CD4-positive, alpha-beta memory T cell (primary cell): ENCODE measurements at places on chromosomes 3 and 15.
A peak's percentile ranks its signal among the peaks of the same experiment; 100 is the strongest.

- DNase-seq: no peak
These were observed 14.9 kb downstream of the FAM162A start for GRCh38 chr3:122398920-122399319.

GRCh38 chr3:189947948-189948723 is 172.6 kb downstream of the P3H2 start:
- DNase-seq: peak; percentile 15

DNA sequence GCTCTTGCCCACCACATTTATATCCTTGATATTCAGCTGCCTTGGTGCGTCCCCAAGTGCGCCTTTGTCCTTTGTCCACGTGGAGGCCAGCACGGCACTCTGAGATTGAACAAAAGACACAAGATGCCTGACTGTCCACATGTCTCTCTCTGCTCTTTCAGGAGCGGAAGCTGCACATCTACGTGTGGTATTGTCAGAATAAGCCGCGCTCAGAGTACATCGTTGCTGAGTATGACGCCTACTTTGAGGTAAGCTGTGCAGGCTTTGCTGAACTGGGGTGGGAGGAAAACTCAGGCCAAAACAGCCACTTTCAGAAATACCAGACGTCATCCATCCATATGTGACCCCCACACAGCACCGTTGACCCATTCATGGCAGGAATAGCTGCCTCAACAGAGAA is 72.0 kb upstream of the UMPS start:
- DNase-seq: no peak

- no peak for DNase-seq
These were observed 16.3 kb upstream of the RAB7A start for GRCh38 chr3:128709506-128710210.

- DNase-seq: no peak
These were observed 43.0 kb downstream of the ARRDC4 start for GRCh38 chr15:98003518-98003917.

DNA sequence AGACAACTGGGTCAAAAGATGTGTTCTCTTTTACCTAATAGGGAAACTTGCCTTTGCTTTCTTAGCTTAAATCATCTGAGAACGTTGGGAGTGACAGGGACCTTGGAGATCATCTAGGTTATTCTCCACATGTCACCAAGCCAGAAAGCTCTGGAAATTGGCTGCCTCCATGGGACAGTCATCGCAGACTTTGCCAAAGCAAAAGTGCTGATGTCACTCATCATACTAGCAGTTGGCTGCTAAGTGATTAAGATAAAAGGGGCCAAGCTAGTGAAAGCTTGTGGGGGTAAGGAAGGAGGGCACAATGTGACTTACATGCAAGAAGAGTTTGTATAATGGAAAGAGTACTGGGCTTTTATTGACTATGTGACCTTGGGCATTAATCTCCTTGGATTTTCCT is 198.0 kb upstream of the PFN2 start:
- DNase-seq: no peak

DNA sequence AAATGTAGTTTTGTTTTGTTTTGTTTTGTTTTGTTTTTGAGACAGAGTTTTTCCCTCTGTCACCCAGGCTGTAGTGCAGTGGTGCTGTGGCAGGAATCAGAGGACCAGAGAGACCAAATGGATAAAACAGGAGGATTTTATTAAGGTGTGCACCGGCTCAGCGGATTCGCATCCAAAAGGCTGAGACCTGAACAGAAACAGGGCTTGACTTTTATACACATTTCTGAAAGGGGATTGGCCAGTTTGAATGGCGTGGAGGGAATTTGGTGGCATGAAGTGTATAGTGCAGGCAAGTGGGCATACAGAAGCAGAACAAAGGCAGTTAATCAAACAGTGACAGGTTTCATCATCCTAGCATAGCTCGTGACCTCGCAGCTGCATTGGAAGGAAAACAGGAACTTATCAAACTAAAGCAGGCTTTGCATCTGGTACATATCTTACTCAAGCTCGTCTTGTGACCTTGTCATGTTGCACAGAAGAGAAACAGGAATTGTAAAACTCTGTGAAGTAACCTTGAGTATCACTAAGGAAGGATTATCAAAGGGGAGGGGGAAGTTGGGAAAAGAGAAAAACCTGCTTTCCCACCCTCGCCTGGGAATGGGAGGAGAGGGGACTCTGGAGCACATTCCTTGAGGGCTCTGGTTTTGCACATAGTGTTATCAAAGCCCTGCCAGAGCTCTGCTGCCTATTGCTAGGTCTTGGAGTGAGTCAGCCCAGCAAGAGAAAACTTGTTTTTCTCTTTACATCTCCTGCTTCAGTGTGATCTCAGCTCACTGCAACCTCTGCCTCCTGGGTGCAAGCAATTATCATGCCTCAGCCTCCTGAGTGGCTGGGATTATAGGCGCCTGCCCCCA is 38.5 kb downstream of the C3orf62 start:
- DNase-seq: no peak

- no peak for DNase-seq
These were observed 176.5 kb upstream of the PFN2 start for GRCh38 chr3:150146991-150147761.

DNA sequence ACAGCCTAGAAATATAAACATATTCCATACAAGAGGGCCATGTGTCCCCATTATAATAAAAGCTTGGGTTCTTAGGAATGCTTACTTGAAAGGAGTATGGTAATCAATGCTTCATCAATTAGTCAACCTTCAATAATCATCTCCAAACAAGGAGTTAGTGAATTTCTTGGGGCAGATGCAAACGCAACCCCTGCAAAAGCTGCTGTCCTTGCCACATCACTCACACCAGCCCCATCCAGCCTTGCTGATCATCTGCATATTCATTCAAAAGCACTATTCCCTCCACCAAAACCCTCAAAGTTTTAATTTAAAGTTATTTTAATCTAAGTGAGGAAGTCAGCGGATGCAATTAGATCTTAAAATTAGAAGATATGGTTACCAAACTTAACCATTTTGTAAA is 54.0 kb upstream of the VGLL4 start:
- DNase-seq: no peak

DNA sequence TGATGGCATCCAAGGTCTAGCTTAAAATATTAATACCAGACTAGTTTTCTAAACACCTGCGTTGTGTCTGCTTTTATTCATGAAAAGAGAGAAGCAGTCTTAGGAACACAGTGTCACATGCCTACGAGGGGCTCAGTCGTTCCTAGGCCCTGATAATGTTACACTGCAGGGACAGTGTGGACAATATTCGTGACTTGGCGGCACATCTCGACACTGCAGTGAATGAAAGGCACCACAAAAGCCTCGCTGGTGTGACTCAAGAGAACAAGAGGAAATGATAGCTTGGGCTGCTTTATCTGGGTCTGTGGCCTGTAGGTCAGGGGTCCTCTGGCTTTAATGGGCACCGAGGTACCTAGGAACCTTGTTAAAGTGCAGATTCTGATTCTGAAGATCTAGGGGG is 226.7 kb downstream of the PDZRN3 start:
- DNase-seq: no peak

GRCh38 chr15:58518626-58519025 is 86.8 kb downstream of the LIPC start:
- no peak for DNase-seq

DNA sequence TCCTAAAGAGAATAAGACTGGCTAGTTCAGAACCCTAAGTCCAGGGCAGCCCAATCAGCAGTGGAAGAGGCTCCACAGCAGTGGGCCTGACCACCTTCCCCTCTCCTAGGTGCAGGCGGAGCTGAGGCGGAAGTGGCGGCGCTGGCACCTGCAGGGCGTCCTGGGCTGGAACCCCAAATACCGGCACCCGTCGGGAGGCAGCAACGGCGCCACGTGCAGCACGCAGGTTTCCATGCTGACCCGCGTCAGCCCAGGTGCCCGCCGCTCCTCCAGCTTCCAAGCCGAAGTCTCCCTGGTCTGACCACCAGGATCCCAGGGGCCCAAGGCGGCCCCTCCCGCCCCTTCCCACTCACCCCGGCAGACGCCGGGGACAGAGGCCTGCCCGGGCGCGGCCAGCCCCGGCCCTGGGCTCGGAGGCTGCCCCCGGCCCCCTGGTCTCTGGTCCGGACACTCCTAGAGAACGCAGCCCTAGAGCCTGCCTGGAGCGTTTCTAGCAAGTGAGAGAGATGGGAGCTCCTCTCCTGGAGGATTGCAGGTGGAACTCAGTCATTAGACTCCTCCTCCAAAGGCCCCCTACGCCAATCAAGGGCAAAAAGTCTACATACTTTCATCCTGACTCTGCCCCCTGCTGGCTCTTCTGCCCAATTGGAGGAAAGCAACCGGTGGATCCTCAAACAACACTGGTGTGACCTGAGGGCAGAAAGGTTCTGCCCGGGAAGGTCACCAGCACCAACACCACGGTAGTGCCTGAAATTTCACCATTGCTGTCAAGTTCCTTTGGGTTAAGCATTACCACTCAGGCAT is 33.7 kb downstream of the VIPR1 start:
- DNase-seq: peak; percentile 43

GRCh38 chr3:156910022-156910421 is 83.9 kb downstream of the LEKR1 start:
- DNase-seq: no peak

DNA sequence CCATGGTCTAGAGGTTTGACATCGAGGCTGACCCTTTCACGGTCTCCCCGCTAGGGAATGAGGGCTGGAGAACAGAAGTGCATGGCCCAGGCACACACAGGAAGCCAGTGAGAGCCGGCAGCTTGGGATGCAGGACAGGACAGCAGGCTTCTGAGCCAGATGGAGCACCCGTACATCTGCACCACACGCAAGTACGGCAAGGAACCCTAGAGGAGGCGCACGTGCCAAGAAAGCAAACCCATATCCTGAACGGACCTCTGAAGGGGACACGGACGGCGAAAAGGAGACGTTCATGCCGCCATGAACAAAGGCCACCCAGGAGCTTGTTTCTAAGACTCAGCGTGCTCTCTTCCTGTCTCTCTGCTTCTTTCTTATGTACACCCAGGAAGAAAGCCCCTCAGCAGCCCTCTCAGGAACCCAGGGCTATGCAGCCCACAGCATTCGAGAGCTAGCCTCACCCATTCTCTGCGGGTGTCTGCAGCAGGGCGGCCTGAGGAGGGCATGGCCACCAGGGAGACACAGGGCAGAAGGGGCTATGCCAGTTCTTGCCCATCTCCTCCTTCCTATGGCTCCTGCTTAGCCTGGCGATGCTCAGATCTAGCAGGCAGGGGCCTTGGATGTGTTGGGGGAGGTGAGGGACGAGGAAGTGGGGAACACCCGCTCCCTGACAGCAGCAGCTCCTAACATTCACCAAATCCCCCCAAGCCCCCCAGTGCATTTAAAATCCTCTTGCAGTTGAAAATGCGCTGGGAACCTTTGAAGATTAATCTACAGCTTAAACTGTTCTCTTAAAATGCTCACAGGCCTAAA is 81.3 kb downstream of the PCSK6 start:
- no peak for DNase-seq

- no peak for DNase-seq
These were observed 492.7 kb downstream of the NTRK3 start for GRCh38 chr15:87763837-87764236.

- no peak for DNase-seq
These were observed 375.5 kb upstream of the CFAP20DC start for GRCh38 chr3:59425371-59425770.

DNA sequence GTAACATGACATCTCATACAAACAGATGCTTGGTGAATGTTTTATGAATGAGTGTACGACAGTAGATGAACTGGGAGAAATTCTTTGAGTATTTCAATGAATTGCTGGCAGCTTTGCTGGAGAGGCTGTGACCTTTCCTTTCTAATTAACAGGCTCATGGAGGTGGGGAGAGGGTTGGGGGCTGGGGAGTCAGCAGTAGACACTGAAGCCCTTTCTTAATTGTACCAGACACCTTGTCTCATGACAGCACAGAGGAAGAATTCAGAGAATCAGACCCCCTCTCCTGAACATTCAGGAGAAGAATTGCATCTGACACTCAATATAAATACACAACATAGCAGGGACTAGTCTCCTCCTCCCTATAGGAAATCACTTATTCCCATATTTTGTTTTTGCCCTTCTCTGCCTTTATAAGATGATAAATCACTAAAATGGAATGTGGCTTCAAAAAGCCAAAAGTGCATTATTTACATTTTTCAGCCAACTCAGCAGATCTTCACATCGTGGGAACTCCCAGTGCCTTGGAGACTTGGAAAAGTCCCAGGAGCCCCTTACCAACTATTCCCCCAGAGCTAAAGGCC is 66.2 kb upstream of the TPM1 start:
- DNase-seq: no peak

DNA sequence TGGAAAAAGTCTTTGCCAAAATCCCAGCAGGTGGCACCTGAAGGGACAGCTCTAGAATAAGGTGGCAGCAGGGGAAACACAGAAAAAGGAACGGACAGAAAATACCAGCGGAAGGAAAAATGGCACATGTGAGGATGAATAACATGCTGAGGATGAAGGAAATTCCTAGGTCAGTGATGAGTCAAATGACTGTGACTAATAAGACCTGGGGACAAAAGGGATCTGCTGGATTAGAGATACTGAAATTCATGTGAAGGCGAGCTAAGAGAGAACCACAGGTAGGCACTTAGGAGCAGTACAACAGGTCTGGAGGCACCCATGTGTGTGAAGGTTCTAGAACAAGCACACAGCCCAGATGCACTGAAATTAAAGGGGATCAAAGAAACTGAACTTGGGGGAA is 482.5 kb downstream of the FOXP1 start:
- DNase-seq: no peak

GRCh38 chr3:180630371-180630770 is 28.4 kb downstream of the TTC14 start:
- no peak for DNase-seq

- no peak for DNase-seq
These were observed 553.1 kb upstream of the PPP2R3A start for GRCh38 chr3:135412475-135412874.

DNA sequence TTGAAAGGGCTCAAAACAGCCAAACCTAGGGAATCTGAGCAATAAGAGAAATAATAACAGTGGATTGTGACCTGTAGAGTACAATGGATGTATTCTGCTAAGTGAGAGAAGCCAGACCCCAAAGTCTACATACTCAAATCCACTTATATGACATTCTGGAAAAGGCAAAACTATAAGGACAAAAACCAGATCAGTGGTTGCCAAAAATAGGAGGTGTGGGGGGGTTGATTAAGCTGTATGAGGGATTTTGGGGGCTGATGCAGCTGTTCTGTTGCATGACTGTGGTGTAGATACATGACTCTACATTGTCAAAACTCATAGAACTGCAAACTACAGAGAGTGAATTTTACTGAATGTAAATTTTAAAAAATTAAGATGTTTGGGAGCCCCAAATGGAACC is 20.1 kb upstream of the CGNL1 start:
- DNase-seq: no peak
